ENCODE measurements at places on chromosomes 1 and 21.

GRCh38 chr1:24321697-24322469 is 2.7 kb downstream of the GRHL3 start:
- peak; percentile 89 for DNase-seq

- DNase-seq: no peak
These were observed 23.7 kb upstream of the PEF1 start for GRCh38 chr1:31668303-31668883.

DNA sequence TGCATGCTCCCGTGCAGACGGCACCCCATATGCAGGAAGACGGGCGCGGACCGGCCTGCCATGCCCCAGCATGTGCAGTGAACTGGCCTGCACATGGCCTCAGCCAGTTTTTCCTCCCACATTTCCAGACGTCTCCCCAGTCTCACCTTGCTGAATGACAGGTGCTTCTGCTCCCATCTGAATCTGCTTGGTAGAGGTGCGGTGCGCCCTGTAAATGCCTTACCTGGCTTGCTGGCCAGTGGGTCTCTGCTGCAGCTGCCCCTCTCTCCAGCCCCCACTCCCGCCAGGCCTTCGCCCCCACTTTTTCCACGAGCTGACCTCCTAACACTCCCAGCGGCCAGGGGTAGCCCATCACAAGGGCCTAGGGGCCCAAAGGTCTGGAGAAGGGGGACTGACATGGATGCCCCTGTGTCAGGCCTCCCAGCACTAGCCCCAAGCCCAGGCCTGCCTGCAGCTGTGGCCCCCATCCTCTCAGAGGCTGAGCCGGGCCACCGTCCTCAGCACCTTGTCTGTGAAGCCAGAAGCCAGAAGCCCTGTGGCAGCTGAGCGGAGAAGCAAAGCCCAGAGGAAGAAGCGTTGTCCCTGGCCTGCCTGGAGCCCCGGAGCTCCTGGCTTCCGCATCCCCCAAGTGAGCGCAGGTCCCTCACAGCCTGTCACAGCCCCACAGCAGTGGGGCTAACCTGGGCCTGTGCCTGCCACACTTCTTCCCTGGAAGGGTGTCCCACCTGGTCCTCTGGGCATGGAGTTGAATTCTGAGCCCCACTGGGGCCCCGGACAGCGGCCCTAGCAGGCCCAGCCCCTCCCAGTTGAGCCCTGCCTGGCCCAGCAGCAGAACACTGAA is 3.7 kb upstream of the SLC19A1 start:
- no peak for DNase-seq

DNA sequence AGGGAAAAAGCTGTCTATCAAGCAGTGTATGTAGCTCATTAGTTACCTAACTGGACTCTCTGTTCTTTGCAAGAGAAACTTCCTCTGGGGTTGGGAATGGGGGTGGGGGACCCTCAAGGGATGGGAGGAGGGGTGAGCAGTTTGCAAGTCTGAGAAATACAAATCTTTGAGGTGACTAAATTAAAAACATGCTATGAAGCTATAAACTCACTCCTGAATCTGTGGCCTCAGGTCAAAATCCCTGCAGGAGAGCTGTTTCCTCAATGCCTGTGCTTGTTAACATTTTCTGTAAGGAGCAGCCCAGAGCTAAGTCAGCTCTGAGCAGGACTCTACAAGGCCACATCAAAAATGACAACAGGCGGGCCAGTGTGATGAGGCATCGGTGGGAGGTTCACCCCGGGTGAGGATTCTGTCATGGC is 32.8 kb upstream of the PTPRC start:
- DNase-seq: no peak

GRCh38 chr1:51790385-51790784 is 88.1 kb downstream of the NRDC start:
- no peak for DNase-seq

DNA sequence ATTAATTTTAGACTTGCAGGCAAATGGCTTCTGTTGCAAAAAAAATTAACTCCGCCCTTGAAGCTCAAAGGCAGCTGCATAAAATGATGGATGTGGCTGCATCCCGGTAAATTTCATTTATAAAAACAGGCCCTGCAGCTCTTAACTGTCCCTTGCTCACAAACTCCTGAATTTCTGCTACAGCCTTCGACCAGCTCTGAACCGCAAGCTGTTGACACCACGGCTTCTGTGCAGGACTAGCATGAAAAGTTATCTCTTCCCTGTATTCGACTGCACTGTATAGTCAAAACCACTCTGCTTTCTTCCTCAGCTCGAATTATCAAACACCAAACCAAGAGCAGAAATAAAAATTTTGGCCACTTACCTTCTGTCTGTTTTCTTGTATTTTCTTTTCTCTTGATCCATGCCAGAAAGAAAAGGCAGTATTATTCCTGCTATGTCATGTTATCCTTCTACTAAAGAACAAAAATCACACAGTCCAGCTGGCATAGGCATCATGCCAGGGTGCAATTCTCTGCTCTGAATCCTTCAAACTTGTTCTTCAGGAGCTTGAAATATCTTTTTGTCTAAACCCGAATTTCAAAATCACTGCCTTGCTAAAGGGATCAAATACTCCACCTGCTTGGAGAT is 195.5 kb upstream of the NCAM2 start:
- no peak for DNase-seq

DNA sequence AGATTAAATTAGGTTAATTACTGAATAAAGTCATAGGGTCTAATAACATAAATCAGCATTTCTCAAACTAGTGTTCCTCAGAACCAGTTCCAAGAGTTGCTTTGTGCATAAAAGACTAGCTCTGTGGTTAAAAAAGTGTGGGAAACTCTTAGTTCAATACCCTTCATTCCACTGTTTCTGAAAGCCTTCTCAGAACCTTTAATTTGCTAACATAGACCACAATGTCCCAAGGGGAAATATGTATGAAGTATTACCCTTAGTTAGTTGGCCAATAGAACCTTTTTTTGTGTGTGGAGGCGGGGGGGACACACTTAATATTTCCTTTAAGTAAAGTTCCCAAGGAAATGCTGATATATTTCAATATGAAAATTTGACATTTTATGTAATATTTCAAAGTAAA is 20.4 kb downstream of the ODF2L start:
- DNase-seq: peak; percentile 38

GRCh38 chr1:197066277-197066676 is 783 bp downstream of the F13B start:
- no peak for DNase-seq

DNA sequence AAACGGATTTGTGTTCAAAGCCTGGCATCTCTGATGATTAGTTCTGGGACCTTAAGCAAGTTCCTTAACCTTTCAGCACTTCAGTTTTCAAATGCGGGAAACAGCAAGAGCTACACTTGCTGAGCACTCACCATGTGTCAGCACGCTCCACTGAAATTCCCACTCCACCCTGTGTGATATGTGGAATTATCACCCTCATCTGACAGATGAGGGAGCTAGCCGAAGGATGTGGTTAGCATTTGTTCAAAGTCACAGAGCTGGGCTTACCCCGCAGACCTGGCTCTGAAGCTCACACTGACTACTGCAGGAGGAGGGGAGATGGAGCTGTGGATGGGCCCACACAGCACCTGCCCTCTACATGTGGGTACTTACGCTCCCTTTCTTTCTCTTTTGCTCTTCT is 29.1 kb downstream of the IL12RB2 start:
- DNase-seq: no peak

DNA sequence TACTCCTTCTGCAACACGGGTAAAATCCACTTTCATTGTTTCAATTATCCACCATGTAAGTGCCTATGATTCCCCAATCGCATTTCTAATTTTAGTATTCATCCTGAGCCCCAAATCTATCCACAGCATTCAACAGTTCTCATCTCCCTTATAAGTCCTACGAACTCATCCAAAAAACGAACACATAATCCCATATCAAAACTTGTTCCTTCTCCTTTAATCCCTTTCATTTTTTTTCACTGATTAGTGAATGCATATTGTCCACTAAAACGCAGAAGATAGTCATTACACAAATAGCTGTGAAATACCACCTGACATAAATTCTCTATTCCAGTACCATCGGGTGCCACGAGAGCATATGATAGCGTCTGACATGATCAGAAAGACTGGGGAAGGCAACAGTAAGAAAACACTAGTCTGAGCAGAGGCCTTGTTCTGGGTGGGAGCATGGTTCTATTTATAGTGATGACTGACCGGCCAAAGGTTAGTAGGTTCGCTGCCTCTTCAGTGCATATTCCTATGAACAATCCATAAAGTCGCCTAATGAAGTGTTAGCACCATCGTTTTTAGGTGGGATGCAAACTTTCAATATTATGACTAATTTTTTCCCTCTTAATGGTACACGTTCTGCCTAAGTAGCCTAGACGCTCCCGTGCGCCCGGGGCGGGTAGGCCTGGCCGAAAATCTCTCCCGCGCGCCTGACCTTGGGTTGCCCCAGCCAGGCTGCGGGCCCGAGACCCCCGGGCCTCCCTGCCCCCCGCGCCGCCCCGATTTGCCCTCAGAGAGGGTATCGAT is 648 bp downstream of the ATP5PF start:
- peak; percentile 40 for DNase-seq

- peak; percentile 76 for DNase-seq
These were observed 69.2 kb downstream of the FASLG start for GRCh38 chr1:172727956-172728603.

GRCh38 chr1:246954126-246954525 is 22.4 kb upstream of the AHCTF1 start:
- DNase-seq: no peak

DNA sequence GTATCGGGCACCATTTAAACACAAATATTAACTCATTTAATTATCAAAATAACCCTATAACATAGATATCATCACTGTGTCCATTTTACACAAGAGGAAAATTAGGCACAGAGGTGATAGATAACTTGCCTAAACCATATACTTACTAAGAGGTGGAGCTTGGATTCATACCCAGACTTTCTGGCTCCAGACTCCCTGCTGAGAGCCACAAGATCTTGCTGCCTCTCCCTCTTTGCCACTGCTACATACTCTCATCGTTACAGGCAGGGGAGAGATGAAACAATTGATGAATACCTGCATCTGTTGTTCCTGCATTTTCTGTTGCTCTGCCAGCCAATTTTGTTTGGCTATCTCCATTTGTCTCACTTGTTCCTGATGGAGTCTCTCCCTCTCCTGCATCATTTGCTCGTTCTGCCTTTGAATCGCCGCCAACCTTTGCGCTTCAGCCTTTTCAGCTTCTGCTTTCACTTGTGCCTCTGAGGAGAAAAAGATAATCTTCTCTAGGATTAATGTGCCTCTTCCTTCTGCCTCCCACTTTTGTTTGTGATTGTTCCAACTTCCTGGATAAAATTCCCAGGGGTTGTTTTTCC is 10.6 kb downstream of the GBP5 start:
- no peak for DNase-seq

DNA sequence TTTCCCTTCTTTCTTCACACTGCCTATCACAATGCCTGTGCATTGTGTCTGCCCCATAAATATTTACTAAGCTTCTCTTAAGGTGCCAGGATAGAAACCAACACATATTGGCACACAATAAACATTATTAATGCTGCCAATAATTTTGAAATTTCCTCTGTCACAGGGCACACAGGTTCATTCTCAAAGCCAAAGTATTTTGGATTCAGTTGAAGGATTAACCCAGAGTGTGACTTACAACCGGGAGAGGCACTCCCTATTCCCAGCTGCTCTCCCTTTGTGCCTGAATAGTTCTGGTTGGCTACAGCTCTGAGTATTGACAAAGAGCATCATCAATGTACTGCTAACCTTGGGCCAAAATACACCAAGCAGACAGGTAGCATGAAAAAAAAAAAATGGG is 46.6 kb upstream of the ATP1A1 start:
- DNase-seq: no peak

DNA sequence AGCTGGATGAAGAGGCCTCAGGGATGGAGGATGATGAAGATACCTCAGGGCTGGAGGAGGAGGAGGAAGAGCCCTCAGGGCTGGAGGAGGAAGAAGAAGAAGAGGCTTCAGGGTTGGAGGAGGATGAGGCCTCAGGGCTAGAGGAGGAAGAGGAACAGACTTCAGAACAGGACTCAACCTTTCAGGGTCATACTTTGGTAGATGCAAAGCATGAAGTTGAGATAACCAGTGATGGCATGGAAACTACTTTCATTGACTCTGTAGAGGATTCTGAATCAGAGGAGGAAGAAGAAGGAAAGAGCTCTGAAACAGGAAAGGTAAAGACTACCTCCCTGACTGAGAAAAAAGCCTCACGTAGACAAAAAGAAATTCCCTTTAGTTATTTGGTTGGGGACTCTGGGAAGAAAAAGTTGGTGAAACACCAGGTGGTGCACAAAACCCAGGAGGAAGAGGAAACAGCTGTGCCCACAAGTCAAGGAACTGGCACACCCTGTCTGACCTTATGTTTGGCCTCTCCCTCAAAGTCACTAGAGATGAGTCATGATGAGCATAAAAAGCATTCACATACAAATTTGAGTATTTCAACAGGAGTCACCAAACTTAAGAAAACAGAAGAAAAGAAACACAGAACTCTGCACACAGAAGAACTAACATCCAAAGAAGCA is 15.4 kb downstream of the L1TD1 start:
- no peak for DNase-seq

DNA sequence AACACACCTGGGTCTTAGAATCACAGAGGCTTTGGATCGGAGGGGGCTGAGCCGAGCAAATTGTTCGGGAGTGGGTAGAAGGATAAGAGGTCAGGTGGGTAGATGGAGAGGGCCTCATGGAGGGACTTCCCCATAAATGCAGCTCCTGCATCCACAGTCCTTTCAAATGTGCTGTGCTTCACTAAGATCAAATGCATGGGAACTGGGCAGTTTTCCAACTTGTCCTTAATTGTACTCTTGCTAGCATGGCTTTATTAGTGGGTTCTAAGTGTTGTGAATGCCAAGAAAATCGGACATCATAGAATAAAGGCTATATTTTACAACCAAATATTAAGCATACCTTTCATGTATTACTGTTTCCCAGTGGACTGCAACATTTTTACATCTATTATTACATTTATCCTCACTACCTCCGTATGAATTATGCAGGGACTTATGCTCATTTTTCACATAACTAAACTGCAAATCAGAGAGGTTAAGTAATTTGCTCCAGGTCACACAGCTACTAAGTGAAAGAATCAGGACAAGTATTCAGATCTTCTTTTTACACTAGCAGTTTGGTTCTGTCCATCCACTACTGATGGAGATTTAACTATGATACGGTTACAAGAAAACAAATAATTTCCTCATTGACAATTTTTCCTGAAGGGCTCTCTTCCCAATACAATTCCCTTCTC is 174.5 kb upstream of the RUNX1 start:
- DNase-seq: no peak

GRCh38 chr1:83849191-83850061 is 149.5 kb downstream of the TTLL7 start:
- DNase-seq: no peak

- no peak for DNase-seq
These were observed 13.0 kb upstream of the ST6GALNAC5 start for GRCh38 chr1:76854255-76854654.

DNA sequence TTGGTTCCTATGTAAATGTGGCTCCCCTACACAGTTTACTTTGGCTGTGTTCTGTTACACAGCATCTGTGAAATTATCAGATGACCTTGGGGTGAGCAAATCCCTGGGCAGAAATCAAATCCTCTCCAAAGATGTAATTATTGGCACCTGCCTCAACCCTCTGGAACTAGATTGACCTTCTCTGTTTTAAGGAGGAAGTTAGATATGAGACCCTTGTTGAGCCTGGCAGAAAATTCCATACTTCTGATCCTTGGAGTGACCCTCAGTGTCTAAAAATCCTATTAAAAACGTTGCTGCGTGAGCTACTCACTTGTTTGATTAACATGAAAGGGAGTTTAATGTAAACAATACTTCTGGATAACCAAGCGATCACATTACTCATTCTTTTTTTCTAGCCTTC is 122.0 kb downstream of the CLIC6 start:
- no peak for DNase-seq

- DNase-seq: no peak
These were observed 17.8 kb downstream of the TTC34 start for GRCh38 chr1:2783435-2784397.

GRCh38 chr1:170424346-170424745 is 107.6 kb upstream of the GORAB start:
- no peak for DNase-seq
